ENCODE measurements at places on chromosomes 6 and 20.

DNA sequence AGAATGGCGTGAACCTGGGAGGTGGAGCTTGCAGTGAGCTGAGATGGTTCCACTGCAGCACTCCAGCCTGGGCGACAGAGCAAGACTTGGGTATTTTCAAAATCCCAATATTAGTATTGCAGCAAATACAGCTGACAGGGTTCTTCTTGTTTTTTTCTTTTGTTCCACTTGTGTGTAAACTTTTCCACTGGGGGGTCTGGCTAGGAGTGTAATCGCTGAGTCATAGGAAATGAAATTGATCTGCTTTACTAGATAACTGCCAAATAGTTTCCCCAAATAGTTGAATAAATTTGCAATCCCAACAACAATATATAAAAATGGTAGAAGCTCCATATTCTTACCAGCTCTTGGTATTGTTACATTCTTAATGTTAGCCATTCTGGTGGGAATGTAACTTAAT, 526.0 kb upstream of the SOX4 start:
- DNase-seq = no peak

DNA sequence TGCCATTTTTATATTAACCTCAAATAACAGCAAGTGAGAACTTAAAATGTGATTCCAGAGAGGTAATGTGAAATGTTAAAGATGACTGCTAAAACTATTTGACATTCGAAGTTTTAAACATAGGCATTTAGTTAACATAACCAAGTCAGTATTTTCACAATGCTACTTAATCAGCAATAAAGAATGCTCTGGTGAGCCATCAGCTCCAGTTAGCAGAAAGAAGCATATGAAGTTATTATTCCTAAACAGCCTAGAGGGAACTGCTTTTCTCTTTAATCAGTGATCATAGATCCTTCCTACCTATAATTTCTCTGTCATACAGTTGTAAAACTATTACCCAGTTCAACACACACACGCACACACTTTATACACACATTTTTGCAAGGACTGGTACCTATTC, 60.1 kb downstream of the MMS22L start:
- DNase-seq = no peak

GRCh38 chr6:167579806-167580618, 246.7 kb upstream of the AFDN start:
- no peak for DNase-seq

DNA sequence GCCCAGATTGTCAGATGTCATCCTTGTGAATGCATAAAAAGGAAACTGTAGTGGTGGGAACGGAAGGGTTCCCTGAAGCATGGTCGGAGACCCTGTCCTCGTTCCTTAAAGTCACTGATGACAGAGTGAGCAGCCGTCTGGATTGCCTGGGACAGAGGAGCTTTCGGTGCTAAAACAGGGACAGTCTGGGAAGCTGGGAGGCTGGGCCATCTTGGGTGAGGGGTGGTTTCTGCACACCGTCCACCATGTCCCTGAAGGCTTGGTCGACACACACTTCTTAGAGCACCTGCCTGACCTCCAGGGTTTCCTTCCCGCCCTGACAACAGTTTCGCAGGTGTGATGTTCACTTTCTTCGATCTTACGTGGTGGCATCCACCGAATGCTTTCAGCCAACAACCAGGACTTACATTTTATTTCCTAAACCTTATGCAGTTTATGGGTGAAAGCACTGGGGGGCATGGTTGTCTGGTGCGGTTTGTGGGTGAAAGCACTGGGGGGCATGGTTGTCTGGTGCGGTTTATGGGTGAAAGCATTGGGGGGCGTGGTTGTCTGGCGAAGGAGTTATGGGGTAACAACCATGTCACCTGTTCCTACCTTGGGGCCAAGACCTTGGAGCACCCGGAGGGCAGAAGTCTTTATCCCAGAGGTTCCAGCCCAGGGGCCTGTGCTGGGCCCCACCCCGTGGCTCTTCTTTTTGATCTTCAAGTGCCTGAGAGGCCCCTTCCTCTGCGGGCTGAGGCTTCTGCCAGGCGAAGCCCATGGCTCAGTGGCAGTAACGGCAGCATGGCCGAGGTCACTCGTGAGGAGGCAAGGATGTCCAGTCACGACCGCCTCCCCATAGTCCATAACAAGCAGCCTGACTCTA, 81.7 kb upstream of the FRMD1 start:
- no peak for DNase-seq

DNA sequence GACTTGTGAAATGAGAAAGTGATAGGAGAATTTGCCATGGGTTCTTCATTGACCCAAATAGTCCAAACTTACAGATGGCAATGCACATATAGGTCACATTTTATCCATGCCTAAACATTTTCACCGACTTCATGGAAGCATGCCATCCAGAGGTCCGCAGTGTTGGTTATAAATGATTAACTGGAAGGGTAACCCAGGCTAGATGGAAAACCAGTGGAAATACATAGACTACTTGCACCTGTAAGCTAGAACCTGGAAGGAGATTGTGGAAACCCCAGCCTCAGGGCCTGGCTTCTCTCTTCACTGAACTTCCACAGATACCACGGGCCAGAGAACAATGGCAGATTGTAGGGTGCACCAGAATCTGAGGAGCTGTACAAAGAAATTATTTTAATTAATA, 103.8 kb upstream of the SYNDIG1 start:
- no peak for DNase-seq

Data from kidney epithelial cell (primary cell).